ENCODE measurements at places on chromosomes 12 and 14. TPM values are rescaled to one million over a fixed set of nuclear protein-coding genes. Genes with fewer than 3 reads are reported as not detected.

DDN gene
- total RNA-seq = under 0.01 TPM

FRMD6 gene
- total RNA-seq = 340 TPM

ASB2 gene
- total RNA-seq = 0.28 TPM

PTPN21 gene
- total RNA-seq = 5.1 TPM

DNAH10 gene
- 0.43 TPM for total RNA-seq

MYH6 gene
- not detected for total RNA-seq

COCH gene
- total RNA-seq = 0.14 TPM

Data from smooth muscle cell of bladder (primary cell).